ENCODE measurements at places on chromosomes 2 and 18.

DNA sequence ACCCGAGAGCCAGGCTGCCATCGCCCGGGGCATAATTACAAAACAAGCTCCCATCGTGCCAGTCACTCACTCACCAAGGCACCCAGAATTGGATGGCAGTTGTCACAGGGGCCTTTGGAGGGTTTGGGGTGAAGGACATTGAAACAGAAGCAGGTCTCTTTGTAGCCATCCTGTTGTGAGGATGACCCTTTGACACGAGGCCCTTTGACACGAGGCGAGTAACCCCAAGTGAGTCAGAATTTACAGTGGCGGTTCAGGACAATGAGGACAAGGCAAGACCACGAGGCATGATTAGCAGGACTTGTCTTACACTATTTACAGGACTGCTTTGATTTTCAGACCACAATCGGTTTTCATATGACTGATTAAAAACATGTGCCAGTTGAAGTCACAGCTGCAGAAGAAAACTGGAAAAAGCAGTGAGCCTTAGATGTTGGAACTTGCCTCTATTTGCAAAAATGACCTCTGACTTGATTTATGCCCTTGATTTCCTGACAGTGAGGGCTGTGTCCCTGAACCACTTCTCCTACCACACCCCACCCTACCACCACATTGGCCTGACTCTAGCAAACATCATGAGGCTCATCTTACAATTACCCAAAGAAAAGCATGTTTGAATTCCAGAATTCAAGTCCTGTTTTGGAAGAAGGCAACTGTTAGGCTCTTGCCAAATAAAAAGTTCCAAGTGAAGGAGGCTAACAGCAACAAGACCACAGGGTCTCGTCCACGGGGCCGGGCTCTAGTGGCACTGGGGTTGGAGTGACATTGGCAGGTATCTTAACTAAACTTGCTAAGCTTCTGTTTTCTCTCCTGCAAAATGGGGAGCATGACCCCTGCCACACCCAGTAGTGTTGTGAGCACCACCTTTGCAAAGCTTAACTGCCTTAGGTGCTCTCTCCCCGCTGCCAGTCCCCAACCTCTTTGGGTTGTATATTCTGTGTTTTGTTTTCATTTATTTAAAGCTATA, 64.4 kb upstream of the FOSL2 start:
- DNase-seq = no peak

- DNase-seq = no peak
These were observed 209.8 kb downstream of the BCL2 start for GRCh38 chr18:63109802-63110201.

- DNase-seq = no peak
These were observed 438.8 kb upstream of the CDH20 start for GRCh38 chr18:60894254-60894945.

GRCh38 chr2:71575966-71576365, 122.6 kb downstream of the DYSF start:
- no peak for DNase-seq

DNA sequence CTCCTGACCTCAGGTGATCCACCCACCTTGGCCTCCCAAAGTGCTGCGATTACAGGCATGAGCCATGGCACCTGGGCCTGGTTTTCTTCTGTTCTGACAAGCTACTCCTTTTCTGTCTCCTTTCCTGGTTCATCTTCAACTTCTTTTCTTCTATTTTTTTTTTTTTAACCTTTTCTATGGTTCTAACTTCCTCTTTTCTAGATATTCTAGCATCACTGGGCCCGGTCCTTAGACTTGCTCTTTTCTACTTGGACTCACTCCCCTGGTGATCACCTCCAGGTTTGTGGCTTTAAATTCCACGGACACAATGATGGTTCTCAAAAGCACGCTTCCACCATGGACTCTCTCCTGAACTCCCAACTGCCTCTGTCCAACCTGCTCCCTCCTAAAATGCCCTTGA, 2.0 kb downstream of the EIF2AK2 start:
- DNase-seq = no peak

DNA sequence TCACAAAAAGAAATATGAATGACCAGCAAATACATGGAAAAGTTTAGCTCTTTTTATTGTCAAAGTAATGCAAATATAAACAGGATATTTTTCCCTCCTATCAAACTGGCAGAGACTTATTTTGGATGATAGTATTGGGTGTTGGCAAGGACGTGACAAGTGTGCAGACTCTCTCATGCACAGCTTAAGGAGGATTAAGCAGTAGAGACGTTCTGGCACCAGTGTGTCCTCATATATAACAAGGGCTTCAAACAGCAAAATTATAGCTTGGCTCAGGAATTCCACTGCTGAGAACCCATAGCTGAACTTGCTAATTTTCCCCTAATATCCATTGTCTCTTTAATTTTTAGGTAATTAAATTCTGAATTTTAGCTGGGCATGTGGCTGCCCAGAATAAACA, 114.4 kb downstream of the FAM124B start:
- DNase-seq = no peak

- no peak for DNase-seq
These were observed 619.3 kb downstream of the MBD2 start for GRCh38 chr18:53605198-53605597.

DNA sequence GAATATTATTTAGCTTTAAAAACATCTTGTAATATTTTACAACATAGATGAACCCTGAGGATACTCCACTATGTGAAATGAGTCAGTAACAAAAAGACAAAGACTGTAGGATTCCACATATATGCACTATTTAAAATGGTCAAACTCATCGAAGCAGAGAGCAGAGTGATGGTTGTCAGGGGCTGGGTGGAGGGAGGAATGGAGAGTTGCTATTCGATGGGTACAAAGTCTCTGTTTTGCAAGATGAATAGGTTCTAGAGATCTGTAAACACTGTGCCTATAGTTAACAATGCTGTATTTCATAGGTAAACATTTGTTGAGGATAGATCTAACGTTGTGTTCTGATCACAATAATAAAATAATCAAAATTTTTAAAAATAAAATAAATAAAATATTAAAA, 1675.9 kb upstream of the CELF4 start:
- DNase-seq = no peak

Measured in stimulated activated CD8-positive, alpha-beta memory T cell treated with anti-CD3 and anti-CD28 coated beads, Interleukin-15, amount 100 ng/mL, for 24 hours (primary cell).